ENCODE measurements at places on chromosomes 5 and 9. TPM values are rescaled to one million over a fixed set of nuclear protein-coding genes. Genes with fewer than 3 reads are reported as not detected.
A peak's percentile ranks its signal among the peaks of the same experiment; 100 is the strongest.

DNA sequence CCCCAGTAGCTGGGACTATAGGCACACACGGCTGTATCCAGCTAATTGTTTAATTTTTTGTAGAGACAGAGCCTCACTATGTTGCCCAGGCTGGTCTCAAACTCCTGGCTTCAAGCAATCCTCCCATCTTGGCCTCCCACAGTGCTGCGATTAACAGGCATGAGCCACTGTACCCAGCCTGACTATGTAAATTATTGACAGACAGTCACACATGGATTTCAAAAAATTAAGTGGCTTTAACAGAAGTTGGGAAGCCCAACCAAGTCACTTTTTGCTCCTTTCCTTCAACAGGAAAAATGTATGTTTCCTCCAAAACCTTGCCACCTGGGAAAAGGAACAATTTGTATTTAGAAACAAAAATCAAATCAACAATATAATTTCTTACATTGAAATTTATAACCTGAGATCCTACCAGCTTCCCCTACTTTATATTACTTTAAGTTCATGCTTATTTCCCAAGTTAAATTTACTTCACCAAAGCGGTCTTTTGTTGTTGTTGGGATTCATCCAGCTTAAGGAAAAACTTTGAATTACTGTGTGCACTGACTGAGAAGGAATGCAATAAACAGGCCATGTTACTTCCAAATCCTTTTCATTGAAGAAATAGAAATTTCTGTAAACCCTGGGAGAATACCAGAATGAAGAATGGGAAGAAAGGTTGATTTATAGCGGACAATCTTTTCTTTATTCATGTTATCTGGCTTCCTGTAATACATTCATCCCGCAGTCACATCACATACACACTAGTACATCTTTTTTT lies 8.6 kb downstream of the PCA3 start:
- no peak for DNase-seq

DNA sequence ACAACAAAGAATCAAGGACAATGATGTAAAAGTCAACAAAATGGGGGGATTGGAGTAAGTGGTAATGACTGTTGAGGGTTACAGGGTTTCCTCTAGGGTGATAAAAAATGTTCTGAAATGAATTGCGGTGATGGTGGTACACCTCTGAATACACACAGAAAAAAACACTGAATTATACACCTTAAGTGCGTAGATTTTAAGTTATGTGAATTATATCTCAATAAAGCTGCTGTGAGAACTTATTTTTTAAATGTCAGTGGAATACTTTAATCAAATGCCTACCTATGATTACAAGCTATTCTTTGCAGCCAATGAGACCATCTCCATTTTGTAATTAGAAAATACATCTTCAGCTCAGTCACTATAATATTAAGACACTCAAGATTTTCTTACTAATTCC lies 53.5 kb downstream of the ZNF608 start:
- no peak for DNase-seq

DNA sequence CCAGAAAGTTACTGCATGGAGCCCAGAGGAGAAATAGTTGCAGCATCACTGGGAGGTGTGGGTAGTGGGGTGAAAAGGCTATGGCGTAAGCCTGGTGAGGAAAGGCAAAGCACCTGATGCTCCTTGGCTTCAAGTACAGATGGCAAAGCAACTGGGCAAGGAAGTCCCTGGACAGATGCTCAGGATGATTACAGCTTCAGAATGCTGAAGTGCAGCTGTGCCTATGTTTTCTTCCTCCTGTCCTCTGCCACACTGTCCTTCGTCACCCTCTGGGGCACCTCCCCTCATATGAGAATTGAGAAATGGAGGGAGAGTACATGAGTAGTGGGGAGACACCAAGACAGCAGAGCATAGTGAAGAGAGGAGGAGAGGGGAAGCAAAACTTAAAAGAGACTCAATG lies 328.0 kb downstream of the PDE4D start:
- no peak for DNase-seq

DNA sequence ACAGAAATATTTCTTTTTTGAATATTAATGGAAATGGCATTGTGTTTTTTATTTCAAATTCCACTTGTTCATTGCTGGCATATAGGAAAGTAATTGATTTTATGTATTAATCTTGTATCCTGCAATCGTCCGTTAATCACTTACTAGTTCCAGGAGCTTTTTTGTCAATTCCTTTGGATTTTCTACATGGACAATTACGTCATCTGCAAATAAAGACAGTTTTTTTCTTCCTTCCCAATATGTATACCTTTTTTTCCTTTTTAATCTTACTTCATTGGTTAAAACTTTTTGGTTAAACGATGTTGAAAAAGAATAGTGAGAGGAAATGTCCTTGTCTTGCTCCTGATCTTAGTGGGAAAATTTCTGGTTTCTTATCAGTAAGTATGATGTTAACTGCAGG lies 1.5 kb upstream of the TIFAB start:
- no peak for DNase-seq

DNA sequence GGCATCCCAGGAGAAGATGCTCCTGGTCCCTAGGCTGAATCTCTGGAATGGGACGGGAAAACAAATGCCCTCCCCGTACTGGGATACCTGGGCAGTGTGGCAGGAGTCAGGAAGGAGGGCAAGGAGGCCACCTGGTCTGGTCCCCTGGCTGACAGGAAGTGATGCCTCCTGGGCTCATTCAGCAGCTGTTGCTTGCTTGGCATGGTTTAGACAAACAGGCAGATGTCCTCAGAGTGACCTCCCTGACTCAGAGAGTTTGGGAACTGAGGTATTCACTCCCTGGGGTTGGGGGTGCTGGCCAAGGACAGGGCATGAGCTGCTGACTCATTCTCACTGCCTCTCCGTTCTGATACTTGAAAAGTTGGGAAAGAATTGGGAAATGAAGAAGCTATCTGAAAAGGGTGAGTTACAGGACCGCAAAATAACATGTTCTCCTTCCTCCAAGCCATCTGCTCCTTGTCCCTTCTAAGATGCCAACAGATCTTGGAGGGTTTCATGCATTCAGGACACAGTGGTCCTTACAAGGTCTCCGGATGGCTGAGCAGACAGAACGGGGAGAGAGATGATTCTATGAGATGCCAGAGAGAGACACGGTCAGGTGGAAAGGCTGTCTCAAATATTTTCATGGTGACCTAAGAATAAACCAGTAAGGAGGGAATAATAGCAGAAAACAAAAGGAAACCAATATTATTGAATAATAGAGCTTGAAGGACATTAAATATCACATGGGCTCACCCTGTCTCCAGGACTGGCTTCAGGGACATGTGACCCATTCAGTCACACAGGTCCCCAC lies 534.5 kb downstream of the BNC2 start:
- DNase-seq: peak; percentile 84

DNA sequence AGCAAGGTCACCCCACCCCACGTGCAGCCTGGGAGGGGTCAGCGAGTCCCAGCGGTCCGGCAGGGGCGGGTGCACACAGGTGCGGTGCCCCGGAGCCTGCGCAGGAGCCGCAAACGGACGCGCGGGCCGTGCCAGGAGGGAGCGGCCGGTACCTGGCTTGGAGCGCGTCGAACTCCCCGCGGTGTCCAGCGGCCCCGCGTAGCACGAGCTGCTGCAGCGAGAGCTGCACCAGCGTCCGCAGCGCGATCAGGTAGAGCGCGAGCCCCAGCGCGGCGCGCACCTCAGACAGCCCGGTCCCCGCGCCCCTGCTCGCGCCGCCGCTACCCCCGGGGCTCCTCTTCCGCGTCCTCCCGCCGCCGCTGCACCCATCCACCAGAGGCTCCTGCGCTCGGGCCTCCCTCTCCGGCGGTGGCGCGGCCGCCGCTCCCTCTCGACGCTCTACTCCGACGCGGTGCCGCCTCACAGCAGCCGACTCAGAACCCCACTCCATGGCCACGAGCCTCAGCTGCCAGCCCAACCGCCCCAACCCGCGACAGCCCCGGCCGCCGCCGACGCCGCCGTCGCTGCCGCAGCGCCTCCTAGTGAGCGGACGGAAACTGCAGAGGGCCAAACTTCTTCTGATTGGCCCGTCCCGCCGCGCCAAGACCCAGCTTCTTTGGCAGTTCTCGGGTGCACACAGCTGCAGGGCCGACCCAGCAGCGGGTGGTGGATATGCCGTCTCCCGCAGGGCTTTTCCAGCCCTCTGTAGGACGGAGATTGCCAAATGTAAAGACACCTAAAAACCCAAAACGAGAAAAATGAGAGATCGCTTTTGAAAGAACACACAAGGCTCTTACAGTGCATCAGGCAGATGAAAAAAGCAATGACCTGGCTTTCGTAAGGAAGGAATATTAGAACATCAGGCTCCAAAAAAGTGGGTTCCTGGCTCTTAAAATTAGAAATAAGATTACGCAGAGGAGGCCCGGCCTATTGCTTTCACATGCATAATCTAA lies at the start of gene ERMP1:
Gene ERMP1, minus strand, starts transcription at position 580 of the 992 bp plus-strand sequence. Its CDS starts 90 bp downstream, at position 490.
- peak; percentile 44 for DNase-seq

GRCh38 chr5:151318850-151319732 lies 15.5 kb upstream of the SLC36A3 start:
- peak; percentile 42 for DNase-seq

TLN1 gene
- total RNA-seq: 95.8 TPM

PRSS3 gene
- not detected for total RNA-seq

- peak; percentile 18 for DNase-seq
Observed at GRCh38 chr5:37417347-37417746, 38.2 kb downstream of the WDR70 start.

GRCh38 chr9:33289496-33289895 lies 820 bp upstream of the NFX1 start:
- no peak for DNase-seq

DNA sequence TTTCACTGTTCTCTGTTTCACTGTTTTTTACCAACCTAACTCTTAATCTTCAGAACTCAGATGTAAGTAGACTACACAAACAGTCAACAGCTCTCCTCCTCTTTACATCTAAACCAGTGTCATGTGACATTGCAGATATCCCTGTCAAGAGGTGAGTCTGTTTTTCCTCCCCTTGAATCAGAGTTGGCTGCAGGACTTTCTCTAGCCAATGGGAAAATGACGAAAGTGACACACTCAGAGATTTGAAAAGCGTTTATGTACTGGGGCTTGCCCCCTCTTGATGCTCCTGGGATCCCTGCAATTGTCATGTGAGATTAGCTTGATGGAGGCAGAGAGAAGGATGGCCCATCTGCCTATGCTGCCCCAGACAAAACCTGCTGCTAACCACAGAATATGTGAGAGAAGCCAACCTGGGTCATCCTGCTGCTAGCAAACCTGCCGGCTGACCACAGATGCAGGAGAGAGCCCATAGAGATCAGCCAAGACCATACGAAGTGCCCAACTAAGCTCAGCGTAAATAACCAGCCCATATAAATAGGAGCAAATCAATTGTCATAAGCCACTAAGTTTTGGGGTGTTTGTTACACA lies 111.1 kb downstream of the ASTN2 start:
- no peak for DNase-seq

CDC25C gene
- total RNA-seq: 25.1 TPM

- DNase-seq: peak; percentile 78
Observed at GRCh38 chr5:2861605-2862004, 110.1 kb upstream of the IRX2 start.

- DNase-seq: peak; percentile 19
Observed at GRCh38 chr5:102670224-102670836, 84.8 kb upstream of the PAM start.

DNA sequence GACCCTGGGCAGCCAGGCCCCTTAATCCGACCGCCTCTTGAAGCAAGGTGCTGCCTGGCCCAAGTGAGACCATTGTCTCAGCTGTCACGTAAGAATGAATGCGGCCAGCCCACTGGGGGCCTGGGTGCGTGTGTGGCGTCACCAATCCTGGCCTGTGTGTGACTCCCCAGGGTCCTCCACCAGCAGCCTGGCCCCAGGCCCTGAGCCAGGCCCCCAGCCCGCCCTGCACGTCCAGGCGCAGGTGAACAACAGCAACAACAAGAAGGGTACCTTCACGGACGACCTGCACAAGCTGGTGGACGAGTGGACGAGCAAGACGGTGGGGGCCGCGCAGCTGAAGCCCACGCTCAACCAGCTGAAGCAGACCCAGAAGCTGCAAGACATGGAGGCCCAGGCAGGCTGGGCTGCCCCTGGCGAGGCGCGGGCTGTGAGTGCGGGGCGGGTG lies 124.2 kb downstream of the WNK2 start:
- no peak for DNase-seq

DNA sequence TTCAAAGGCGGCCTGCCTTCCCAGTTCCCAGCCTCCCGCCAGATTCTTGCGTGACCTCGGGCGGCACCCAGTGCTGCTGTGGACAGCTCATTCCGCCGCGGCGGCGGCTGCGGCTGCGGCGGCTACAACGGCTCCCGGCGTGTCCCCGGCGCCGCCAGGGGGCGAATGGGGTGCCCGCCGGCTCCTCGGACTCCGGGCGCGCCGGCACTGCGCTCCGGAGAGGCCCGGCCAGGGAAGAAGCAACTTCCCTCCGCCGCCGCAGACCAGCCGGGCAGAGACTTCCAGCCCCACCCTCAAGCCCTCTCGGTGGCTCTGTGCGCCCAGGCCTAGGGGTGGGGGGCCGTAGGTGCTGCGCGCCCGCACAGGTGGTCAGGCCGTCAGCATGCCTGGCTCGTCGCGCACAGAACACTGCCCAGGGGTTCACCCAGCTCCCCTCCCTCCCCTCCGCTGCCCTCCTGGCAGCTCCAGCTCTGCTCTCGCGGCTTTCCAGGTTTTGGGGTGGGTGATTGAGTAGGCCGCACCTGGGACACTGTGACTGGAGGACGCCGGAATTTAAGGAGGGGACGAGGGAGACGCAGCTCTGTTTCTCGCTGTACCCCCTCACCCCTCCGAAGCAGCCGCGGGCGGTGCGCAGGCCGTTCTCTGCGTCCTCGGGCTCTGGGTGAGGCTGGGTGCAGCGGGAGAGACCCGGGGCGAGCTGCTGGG lies 20.2 kb downstream of the IGIP start:
- no peak for DNase-seq

EDIL3 gene
- 227 TPM for total RNA-seq

SPINK13 gene
- not detected for total RNA-seq

- peak; percentile 97 for DNase-seq
Observed at GRCh38 chr9:95875305-95876137, at the start of gene ERCC6L2. TSS of gene ERCC6L2 (plus strand) at chr9:95875691. CDS start at chr9:95876039, 348 bp downstream.

- peak; percentile 44 for DNase-seq
Observed at GRCh38 chr9:98796364-98797101, at the start of gene ANKS6. TSS of gene ANKS6 (minus strand) at chr9:98796555. CDS start at chr9:98796491, 64 bp downstream.

DNA sequence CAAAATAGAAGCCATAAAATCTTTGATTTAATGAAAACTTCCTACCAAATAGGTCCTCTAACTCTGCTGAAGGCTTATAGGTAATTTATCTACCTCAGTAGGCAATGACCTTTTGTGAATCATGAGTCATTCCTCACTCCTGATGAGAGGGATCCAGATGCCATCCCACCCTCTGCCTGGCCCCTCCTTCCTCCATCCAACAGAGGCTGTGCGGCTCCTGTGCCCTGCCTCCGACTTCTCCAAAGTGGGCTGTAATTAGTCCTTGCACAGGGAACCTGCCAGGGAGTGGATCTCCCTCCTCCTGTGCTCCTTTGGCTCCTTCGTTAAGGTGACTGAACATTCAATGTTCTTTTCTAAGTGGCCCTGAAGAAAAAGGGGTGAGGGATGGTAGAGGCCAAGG lies 213.9 kb upstream of the TBCA start:
- DNase-seq: no peak

GRCh38 chr5:66407765-66408164 lies 188.4 kb upstream of the MAST4 start:
- no peak for DNase-seq

NEUROG1 gene
- total RNA-seq: not detected

- DNase-seq: no peak
Observed at GRCh38 chr9:16425562-16426231, 444.8 kb downstream of the BNC2 start.

All from H4 (cell line).